ENCODE measurements at places on chromosomes 3 and 15. TPM values are rescaled to one million over a fixed set of nuclear protein-coding genes. Genes with fewer than 3 reads are reported as not detected.

- no peaks in the 10 kb centered on the region for H3K4me1 ChIP-seq
- peaks cover 4% of the 10 kb centered on the region for H3K27me3 ChIP-seq
- H3K4me3 ChIP-seq: no peak overlapping the region
- no peak overlapping the region for H3K27ac ChIP-seq
These were observed 259.4 kb upstream of the PROK2 start for GRCh38 chr3:72044231-72044855.

DNA sequence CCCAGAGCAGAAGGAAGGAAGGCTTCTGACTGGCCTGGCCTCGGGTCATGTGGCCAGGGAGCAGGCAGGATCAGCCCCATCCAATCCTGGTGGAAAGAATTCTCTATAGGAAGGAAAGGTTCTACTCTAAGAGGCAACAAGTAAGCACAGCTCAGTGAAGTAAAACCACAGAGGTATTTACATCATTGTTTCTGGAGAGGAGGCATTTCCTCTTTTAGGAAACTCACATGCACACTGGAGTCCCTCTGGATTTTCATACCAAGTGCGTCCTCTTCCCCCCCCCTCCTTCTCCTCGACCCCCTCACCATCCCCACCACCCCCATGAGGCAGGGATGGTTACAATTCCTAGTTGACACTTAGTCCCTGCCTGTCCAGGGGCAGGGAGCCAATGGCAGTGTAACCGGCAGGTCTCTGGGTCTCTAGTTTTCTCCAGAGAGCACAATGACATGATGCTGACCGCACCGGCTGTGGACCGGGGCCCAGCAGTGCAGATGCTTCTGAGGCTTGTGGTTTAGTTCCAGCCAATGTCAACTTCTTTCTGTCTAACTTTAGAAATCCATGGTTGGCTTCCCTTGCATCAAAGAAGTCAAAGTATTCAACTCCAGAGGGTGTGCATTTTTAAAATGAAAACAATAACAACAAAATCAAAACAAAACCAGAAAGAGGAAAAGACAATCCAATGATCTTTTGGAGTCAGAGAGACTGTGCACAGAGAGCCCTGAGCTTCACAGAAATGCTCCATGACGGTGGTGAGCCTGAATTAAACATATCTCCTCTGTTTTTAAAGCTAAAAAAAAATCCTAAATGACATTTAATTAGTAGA lies 230.3 kb upstream of the TLE3 start:
- H3K27ac ChIP-seq: no peak overlapping the region
- H3K27me3 ChIP-seq: no peaks in the 10 kb centered on the region
- no peak overlapping the region for H3K4me3 ChIP-seq
- peaks cover 4% of the 10 kb centered on the region for H3K4me1 ChIP-seq
- H3K36me3 ChIP-seq: no peaks in the 10 kb centered on the region

DAZL gene
- total RNA-seq: not detected

GRCh38 chr3:152283492-152284381 lies 15.0 kb downstream of the MBNL1 start:
- peaks cover 50% of the 10 kb centered on the region for H3K4me1 ChIP-seq
- peak overlapping the region; percentile 40 for H3K27ac ChIP-seq
- H3K27me3 ChIP-seq: no peaks in the 10 kb centered on the region
- DNase-seq: no peak
- H3K36me3 ChIP-seq: no peaks in the 10 kb centered on the region

- H3K27ac ChIP-seq: no peak overlapping the region
- no peak overlapping the region for H3K4me3 ChIP-seq
- no peak for DNase-seq
- H3K27me3 ChIP-seq: no peaks in the 10 kb centered on the region
- H3K36me3 ChIP-seq: no peaks in the 10 kb centered on the region
These were observed 48.7 kb downstream of the PRKAR2A start for GRCh38 chr3:48798998-48799397.

GRCh38 chr3:153669527-153669926 lies 451.7 kb upstream of the ARHGEF26 start:
- no peak for DNase-seq
- H3K4me3 ChIP-seq: no peak overlapping the region
- H3K27me3 ChIP-seq: no peaks in the 10 kb centered on the region
- H3K36me3 ChIP-seq: no peaks in the 10 kb centered on the region

CCDC14 gene
- 7.7 TPM for total RNA-seq

DNA sequence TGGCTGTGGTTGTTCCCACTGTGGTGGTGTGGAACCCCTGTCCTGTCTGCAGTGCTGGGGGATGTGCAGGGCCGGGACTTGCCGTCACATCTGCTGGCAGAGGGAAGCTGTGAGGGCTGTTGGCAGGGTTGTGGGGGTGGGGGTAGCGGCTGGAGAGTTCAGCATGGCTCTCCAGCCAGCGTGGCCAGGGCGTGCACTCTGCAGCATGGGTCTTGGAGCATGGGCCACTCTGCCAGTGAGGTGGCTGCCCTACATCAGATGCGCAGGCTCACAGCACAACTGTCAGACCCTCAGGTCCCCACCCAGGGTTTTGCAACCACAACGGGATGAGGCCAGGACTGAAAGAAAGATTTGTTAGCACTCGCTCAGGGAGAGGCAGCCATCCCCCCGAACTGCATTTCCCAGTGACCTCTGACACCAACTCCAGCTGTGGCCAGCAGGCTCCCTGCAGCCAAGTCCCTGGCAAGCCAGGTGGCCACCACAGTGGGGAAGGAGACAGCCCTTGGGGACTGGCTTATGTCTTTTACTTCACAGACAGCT lies 237.7 kb upstream of the LYSMD4 start:
- no peaks in the 10 kb centered on the region for H3K27me3 ChIP-seq
- H3K36me3 ChIP-seq: no peaks in the 10 kb centered on the region
- no peak overlapping the region for H3K4me3 ChIP-seq
- H3K4me1 ChIP-seq: peaks cover 2% of the 10 kb centered on the region
- no peak overlapping the region for H3K27ac ChIP-seq

- no peak overlapping the region for H3K27ac ChIP-seq
- no peak overlapping the region for H3K4me3 ChIP-seq
- H3K27me3 ChIP-seq: no peaks in the 10 kb centered on the region
- no peaks in the 10 kb centered on the region for H3K36me3 ChIP-seq
- DNase-seq: no peak
These were observed 40.3 kb upstream of the ESYT3 start for GRCh38 chr3:138394156-138394555.

DNA sequence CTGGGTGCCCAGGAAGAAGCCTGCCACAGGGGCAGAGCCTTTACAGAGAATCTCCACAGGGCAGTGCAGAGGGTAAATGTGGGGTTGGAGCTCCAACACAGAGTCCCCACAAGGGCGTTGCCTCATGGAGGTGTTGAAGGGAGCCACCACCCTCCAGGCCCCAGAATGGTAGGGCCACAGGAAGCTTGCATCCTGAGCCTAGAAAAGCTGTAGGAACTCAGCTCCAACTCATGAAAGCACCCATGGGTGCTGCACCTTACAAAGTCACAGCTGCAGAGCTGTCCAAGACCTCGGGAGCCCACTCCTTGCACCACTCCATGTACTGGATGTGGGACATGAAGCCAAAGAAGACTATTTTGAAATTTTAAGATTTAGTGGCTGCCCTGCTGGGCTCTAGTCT lies 73.3 kb upstream of the KCNH8 start:
- no peaks in the 10 kb centered on the region for H3K36me3 ChIP-seq
- H3K4me3 ChIP-seq: no peak overlapping the region
- no peak overlapping the region for H3K27ac ChIP-seq
- no peaks in the 10 kb centered on the region for H3K4me1 ChIP-seq
- H3K27me3 ChIP-seq: no peaks in the 10 kb centered on the region
- no peak for DNase-seq

GOLGA8N gene
- total RNA-seq: 2.6 TPM

DNA sequence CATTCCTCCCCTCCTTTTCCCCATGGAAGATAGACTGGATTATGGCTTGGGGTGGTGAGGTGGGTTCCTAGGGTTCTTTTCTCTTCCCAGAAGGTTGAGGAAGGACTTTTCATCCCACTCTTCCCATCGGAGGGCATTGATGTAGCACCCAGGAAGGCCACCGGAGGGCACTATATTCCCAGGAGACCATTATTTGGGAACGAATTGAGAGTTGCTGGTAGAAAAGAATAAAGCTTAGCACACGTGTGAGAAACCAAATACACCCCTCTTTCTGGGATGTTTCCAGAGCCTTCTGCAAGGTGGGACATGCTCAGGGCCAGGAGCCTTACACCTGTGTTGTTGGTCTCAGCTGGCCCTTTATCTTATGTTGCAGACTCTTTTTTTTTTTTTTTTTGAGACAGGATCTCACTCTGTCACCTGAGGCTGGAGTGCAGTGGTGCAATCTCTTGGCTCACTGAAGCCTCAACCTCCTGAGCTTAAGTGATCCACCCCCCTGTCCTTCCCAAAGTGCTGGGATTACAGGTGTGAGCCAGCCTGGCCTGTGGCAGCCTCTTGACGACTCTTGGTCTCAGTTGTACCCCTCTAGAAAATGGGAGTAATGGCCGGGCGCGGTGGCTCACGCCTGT lies 6.3 kb upstream of the CDC25A start:
- DNase-seq: no peak
- no peaks in the 10 kb centered on the region for H3K27me3 ChIP-seq
- no peak overlapping the region for H3K4me3 ChIP-seq
- H3K4me1 ChIP-seq: peaks cover 15% of the 10 kb centered on the region
- no peaks in the 10 kb centered on the region for H3K36me3 ChIP-seq

GRCh38 chr3:184383033-184383740 lies 3.3 kb downstream of the CHRD start:
- no peak overlapping the region for H3K27ac ChIP-seq
- no peak for DNase-seq
- H3K27me3 ChIP-seq: no peaks in the 10 kb centered on the region
- no peak overlapping the region for H3K4me3 ChIP-seq
- peaks cover 11% of the 10 kb centered on the region for H3K4me1 ChIP-seq

GRCh38 chr15:31478702-31479221 lies 152.1 kb downstream of the KLF13 start:
- no peaks in the 10 kb centered on the region for H3K36me3 ChIP-seq
- no peaks in the 10 kb centered on the region for H3K27me3 ChIP-seq
- H3K27ac ChIP-seq: no peak overlapping the region
- peaks cover 7% of the 10 kb centered on the region for H3K4me1 ChIP-seq

DNA sequence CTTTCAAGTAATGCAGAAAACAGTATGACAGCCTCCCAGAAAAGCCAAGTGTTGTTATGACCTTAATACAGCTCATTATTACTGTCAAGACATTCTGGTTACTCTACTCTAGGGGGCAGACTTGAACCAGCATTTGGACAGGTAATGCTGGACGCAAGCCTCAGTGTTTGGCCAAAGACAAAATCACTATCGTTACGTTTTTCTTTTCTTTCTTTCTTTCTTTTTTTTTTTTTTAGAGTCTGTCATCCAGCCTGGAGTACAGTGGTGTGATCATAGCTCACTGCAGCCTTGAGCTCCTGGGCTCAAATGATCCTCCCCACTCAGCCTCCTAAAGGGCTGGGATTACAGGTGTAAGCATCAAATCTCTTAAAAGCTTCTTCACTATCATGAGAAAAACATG lies 29.4 kb upstream of the TMEM45A start:
- H3K4me3 ChIP-seq: no peak overlapping the region
- H3K4me1 ChIP-seq: peaks cover 3% of the 10 kb centered on the region
- no peak for DNase-seq
- no peaks in the 10 kb centered on the region for H3K36me3 ChIP-seq
- H3K27ac ChIP-seq: no peak overlapping the region
- H3K27me3 ChIP-seq: no peaks in the 10 kb centered on the region

Measured in esophagus squamous epithelium (tissue), 5 donors.